Activated gamma-delta T cell treated with Interleukin-2 at 50 U/mL for 16 hours (primary cell): ENCODE measurements at places on chromosomes 3 and 15.
A peak's percentile ranks its signal among the peaks of the same experiment; 100 is the strongest.

DNA sequence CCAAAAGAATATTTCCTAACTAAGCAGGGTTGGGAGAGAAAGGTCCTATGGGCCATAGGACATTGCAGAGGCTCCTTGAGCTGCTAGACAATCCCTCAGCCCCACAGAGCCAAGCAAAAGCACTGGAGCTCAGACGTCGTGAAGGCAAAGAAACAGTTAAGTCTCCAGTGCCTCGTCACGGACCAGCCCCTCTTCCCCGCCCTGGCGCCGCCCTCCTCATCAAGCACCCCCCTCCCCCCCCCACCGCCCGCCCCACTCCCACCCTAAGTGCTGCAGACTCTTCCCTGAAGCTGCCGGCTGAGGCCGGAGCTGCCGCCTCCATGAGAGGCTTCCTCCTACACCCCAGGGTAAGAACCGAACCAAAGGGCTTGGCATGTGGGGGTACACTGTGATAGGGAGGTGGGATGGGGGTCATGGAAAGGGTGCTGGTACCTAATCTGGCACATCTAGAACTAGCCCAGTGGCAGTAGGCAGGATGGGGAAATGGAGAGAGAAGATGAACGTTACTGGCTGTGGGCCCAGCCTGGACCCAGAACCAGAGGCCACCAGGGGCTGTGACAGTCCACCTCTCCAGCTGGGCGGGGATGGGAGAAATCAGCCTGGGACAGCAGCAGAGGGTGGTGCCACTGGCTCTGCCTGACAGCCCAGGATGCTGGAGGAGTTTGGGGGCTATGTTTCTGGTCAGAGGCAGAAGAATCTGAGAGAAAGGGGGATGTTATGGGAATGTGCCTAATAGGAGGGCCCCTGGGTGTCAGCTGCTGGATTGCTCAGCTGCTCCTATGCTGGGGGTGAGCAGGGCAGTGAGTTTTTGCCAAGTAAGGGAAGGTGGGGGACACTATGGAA, at the start of gene MAP1A:
TSS of gene MAP1A (plus strand) at position 255 of the 843 bp plus-strand sequence. CDS start 3,866 bp downstream, outside the sequence.
- no peak for DNase-seq

- DNase-seq = no peak
These were observed 24.2 kb upstream of the SLC41A3 start for GRCh38 chr3:126107957-126108675.

GRCh38 chr3:52366527-52366926, 50.4 kb downstream of the DNAH1 start:
- no peak for DNase-seq

DNA sequence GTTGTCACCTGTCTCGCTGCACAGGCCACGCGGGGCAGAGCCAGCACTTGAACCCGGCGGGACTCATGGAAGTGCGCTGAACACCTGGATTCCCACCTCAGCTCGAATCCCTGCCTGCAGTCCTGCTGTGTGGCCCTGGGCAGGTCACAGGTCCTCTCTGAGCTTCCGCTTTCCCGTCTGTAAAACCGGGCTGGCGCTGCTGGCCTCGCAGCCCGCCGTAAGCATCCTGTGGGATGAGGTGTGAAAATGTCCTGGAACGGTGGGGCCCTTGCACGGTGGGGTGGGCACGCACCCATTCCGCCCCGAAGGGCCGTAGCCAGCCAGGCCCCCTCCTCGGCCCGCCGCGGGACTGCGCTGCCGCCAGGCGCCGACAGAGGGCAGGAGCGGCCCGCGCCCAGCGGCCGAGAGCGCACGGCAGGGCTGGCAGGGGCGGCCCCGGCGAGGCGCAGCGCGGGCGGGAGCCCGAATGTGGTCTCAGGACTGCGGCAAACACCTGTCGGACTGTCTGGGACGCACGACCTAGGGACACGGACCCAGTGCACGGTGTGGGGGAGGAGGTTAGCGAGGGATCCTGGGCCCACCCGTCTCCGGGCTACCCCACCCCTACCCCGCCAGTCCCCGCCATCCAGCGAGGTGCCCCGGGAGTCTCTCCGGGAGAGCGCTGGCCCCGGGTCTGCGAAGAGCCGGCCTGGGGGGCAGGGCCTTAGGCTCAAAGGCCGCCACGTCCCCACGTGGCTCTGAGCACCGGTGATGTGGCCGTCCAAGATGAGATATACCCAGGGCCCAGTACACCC, 40.4 kb downstream of the DNAJB8 start:
- peak; percentile 42 for DNase-seq
